ENCODE measurements at places on chromosomes 5 and 9.

GRCh38 chr9:120397453-120397852 lies 182.5 kb downstream of the CDK5RAP2 start:
- peak; percentile 15 for DNase-seq

DNA sequence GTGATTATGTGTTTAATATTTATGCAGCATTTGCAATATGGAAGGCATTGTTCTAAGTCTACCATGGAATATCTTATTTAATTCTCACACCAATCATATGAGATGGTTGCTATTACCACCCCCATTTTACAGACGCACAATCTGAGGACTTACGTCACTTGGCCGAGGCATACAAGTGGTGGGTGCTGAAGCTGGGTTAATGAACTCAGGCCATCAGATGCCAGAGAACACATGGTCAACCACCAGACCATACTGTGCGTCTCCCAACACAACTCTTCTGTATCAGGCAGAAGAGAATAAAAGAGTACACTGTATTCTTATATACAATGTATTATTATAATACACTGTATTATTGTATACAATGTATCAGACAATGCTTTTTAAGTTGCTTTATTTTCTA lies 59.5 kb downstream of the ZNF366 start:
- DNase-seq = no peak

DNA sequence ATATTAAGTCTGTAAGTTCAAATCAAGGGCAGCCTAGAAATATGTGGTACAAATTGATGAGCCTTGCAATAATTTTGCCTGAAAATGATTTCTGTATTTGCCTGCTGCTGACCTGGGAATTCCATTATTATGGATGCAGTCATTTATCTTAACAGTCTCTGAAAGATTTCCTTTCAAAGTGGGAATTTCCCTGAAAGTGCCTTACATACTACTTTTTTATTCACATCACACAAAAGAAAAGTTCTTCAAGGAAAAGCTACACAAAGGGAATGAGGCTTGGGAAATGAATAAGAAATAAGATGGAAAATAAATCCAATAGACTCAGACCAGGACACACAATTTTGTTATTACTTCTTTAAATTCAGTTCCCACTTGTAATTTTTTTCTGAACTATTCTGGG lies 537.8 kb upstream of the PTGER4 start:
- DNase-seq = no peak

DNA sequence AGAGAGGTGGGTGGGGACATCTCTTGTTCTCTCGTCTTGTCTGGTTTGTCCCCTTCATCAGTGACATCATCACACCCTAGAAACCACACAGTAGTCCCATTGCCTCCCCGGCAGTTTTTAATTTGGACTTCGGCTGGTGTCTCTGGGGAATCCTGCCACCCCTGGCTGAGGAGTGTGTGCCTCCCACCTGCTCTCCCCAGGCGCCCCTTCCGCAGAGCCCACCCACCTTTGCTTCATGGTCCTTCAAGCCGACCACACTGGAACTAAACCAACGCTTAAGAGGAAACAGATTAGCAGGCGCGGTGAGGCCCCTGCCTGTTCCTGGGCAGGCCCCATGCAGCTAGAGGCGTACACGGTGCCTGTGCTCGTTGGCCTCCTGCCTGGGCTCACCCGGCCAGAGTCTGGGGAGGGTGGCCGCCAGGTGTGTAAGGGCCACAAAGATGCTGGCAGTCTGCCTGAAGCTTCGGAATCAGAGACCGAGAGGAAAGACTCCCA lies 107.6 kb upstream of the SPRY4 start:
- DNase-seq = no peak

GRCh38 chr9:133939171-133939785 lies 52.8 kb downstream of the VAV2 start:
- DNase-seq = no peak
